ENCODE measurements at places on chromosomes 3 and 15. TPM values are rescaled to one million over a fixed set of nuclear protein-coding genes. Genes with fewer than 3 reads are reported as not detected.

COPG1 gene
- 138 TPM for total RNA-seq

ITGA11 gene
- 0.03 TPM for total RNA-seq

PCLAF gene
- total RNA-seq, result 46.4 TPM

GALNT15 gene
- total RNA-seq, result not detected

MITF gene
- 0.30 TPM for total RNA-seq

C3orf18 gene
- 19.3 TPM for total RNA-seq

CX3CR1 gene
- total RNA-seq, result 0.03 TPM

NGLY1 gene
- total RNA-seq, result 38.6 TPM

TLR9 gene
- not detected for total RNA-seq

C3orf85 gene
- total RNA-seq, result not detected

CELF6 gene
- total RNA-seq, result not detected

HAUS2 gene
- total RNA-seq, result 28.0 TPM

GRCh38 chr3:145776782-145777408 lies 384.1 kb downstream of the PLOD2 start:
- DNase-seq, result peak; percentile 2

DNA sequence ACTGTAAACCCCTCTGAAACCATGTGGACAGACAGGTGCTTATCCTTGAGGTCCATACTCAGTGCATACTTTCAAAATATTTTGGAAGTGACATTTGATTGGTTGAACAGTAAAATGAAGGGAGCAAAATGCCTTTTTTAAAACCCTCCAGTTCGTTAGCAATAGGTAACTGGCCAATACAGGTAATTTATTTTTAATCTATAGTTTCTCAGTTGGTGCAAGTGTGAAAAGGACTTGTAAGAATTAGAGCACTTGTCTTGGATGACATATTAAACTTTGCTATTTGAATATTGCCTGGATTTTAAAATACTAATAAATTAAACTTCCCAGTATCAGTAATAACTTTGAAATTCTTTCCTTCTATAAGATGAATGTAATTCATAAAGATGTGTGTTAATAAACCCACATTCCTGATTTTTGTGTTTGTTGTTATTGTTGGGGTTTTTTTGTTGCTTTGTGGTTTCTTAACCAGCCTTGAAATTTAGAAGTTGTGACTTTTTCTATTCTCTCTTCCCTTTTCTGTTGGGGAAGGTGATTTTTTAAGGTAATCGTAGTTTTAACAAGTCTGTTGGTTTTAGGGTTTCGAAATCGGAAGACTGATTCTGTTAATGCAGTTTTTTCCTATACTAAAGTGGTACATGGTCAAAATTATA lies 90.0 kb downstream of the STT3B start:
- DNase-seq, result no peak

DNA sequence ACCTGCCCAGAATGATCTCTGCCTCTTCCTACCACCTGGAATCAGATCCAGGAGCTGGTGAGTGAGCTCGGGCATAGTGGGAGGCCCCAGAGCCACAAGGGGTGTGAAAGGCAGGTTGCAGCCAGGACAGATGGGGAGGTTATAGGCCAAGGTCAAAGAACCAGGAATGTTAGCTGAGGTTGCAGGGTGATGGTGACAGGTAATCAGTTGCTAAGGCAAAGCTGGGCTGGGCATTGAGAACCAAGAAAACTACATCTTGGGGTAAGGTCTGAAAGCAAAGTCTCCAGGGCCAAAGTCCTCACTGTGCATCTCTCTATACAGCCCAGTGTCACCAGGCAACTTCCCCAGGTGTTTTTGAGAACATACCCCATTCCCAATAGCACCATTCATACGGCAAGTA lies 38.4 kb upstream of the SLC6A11 start:
- DNase-seq, result no peak

GRCh38 chr3:72812201-72812600 lies 36.0 kb downstream of the SHQ1 start:
- DNase-seq, result no peak

DNA sequence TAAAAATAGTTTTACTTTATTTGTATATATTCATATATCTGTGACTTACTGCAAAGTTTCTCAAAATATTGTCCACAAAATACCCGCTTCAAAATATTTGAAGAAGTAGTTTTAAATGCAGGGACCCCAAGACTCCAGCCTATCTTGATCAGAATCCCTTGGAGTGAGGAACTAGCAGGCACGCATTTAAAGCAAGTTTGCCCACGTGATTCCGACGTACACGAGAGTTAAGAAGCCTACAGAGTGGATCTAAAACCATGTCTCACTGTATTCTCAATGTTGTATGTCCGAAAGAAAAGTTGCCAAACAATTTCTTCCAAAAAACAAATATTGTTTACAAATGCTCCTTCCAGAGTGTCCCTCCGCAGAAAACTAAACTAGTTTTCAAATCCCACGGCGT lies 1.7 kb downstream of the GABRB3 start:
- peak; percentile 29 for DNase-seq

DNA sequence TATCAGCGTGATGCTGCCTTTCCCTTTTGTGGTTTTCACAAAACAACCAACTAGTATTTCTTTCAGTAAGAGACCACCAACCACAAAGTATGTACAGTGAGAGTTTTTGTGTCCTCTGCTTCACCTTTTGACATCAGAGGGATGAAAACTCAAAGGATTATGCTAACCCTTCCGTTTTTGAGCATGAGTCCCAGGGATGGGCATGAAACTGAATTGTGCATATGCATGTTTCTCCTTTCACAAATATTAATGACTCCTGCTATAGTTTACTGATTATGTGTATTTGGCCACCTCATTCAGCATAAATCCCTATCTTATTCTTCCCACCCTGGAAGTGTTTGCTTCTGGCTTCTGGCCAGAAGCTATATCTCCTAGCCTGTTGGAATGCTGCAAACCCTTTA lies 59.2 kb downstream of the RSRC1 start:
- DNase-seq, result no peak

- DNase-seq, result peak; percentile 76
Measured at GRCh38 chr15:73052653-73053397, 562 bp downstream of the NEO1 start.

DNA sequence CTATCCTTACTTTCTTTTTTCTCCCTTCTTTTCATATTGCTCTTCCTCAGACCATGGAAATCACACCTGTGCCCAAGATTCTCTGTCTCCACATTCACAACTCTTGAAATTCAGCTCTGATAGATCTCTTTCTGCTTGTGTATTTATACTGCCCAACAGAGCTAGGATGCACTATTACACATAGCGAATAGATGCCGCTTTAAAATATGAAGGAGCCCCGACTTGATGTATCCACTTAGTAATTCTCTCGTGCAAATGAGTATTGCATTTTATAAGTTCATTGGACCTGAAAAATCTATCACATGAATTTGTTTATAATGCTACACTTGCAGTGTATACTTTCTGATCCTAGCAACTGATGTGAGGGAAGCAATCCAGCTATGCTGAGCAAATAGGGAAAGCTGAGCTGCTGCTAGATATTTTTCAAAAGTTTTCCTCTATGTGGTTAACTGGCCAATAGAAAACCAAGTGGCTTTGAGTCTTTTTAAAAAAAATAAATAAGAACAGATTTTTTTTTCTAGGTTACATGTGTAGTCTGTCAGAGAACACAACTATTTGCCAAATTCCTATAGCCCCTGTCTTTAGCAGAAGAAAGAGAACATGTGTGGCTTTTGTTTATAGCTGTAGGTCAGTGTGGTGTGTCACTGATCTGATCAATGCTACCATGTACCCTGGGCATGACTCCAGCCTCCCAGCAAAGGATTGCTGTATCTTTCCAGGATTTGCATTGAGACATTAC lies 64.3 kb upstream of the LEKR1 start:
- DNase-seq, result no peak

GRCh38 chr15:67632261-67632660 lies 89.8 kb downstream of the MAP2K5 start:
- no peak for DNase-seq

DNA sequence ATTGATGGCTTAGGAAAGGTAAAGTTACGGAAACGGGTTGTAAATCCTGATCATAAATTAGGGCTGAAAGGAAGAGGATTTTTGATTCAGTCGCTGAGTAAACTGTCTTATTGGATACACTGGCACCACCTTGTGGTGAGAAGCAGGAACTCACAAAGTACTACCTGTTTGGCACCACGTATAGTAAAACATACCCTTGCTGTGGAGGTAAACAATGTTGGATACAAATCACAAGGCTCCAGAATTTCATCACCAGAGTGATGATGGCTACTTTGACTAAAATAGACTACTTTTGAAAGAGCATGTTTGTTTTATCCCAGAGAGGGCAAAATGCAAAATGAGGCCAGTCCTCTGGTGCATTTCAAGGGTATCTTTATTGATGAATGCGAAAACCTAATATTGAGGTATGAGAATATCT lies 216.9 kb downstream of the IGSF11 start:
- DNase-seq, result peak; percentile 60

- no peak for DNase-seq
Measured at GRCh38 chr3:160027541-160028195, 39.0 kb downstream of the IL12A start.

DNA sequence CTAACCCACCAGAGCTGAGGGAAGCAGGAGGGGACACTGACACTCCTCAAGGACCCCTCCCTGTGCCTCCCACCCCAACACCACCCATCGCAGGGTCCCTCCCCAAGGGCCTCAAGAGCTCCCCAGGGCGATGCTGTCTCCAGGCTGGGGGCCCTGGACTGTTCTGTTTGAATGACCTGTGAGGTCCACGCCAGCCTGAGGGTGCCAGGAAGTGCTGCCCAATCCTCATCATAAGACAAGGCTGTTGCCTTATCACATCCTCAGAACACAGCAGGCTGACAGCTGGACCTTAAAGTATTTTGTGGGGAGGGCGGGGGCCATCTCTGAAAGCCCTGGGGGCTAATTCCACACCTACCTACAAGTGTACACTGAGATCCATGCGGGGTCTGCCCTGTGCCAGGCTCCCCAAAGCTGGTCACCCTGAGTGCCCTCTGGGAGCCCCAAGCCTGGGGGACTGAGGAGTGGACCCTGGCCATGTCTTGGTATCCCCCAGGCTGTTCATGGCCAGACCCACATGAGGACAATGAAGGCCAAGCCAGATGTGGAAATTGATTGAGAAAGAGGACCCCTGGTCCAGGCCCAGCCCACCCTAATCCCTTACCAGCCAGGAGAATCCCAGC lies 23.8 kb upstream of the GOLGA6C start:
- peak; percentile 27 for DNase-seq

GRCh38 chr15:96358001-96358801 lies 27.7 kb downstream of the NR2F2 start:
- DNase-seq, result peak; percentile 62

GRCh38 chr15:39298271-39298962 lies 282.5 kb upstream of the THBS1 start:
- DNase-seq, result no peak

GRCh38 chr3:94095111-94095510 lies 32.2 kb downstream of the NSUN3 start:
- no peak for DNase-seq

GRCh38 chr15:95304947-95305400 lies 1025.5 kb upstream of the NR2F2 start:
- DNase-seq, result no peak

DNA sequence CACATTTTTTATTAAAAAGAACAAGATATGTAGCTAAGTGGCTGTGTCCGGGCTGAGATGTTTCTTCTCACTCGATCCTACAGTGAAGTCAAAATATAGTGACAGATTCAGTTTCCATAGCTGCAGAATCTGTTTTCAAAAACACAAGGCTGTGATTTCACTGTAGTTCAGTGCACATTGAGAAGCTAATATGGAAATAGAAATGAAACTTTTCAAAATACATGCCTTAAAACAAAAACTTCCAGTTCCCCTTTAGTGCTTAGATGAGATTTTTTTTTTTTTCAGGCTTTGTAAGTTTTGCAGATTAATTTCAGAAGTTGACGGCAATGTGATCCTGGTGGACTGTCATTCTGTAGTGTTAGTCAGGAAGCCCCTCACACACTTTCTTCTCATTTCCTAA lies 23.8 kb upstream of the TRAK1 start:
- no peak for DNase-seq

GRCh38 chr3:134650431-134651346 lies at the start of gene KY:
TSS of gene KY (minus strand) at chr3:134651022. CDS start at chr3:134650960, 62 bp downstream.
- DNase-seq, result peak; percentile 89

GRCh38 chr3:53819163-53819868 lies 26.9 kb downstream of the CHDH start:
- DNase-seq, result no peak

DNA sequence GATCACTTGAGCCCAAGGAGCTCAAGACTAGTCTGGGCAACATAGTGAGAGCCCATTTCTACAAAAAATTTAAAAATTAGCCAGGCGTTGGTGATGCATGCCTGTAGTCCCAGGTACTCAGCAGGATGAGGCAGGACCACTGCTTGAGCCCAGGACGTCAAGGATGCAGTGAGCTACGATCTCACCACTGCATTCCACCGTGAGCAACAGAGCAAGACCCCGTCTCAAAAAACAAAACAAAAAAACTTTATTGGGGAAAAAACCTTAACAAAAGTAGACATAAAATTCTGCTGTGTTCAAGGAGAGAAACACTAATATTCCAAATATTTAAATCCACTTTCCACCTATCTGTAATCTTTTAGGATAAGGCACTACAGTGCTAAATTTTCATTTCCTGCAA lies 20.8 kb downstream of the SETD2 start:
- DNase-seq, result no peak

- DNase-seq, result no peak
Measured at GRCh38 chr15:52121896-52122295, 9.3 kb upstream of the BCL2L10 start.

DNA sequence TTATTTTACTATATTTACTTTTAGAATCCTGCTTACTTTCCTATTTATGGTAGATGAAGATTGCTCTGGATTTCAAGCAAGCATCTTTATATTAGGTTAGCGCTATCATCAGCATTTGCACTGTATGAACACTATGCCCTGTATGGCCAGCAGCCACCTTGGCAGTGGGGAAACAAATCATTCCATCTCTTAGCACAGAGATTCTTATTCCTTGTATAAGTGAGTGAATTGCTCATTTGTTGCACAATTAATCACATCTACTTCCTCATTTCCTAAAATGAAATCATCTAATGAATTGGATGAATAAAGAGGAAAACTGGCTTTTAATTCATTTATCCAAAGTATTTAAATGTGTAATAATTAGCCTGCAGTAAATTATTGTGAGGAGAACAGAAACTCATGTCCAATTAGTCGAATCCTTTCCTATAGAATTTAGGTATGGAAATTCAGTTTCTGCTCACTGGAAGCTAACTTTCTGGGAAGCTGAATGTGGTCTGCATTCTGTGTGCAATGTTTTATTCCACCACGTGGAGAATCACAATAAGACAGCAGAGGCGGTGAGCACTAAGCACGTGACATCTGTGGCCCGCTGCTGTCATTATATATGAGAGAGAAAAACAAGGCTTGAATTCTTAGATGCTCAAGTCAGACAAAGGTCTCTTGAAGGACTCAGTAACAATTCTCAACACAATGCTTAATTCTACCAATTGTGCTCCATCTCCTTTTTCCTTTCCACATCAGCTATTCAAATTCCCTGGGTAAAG lies 93.4 kb downstream of the PEX5L start:
- DNase-seq, result no peak

All from H7 (cell line).